ENCODE measurements at places on chromosomes 11 and 22. TPM values are rescaled to one million over a fixed set of nuclear protein-coding genes. Genes with fewer than 3 reads are reported as not detected.

Gene MUC2
- 0.05 TPM for total RNA-seq

Gene TEX54
- total RNA-seq = not detected

Gene ACRV1
- total RNA-seq = not detected

Gene CARNS1
- total RNA-seq = 1.4 TPM

Gene TMEM126A
- total RNA-seq = 29.6 TPM

Gene DCPS
- 14.3 TPM for total RNA-seq

Gene TBC1D22A
- total RNA-seq = 19.3 TPM

Gene PDGFB
- 7.5 TPM for total RNA-seq

Gene OR52N4
- total RNA-seq = not detected

DNA sequence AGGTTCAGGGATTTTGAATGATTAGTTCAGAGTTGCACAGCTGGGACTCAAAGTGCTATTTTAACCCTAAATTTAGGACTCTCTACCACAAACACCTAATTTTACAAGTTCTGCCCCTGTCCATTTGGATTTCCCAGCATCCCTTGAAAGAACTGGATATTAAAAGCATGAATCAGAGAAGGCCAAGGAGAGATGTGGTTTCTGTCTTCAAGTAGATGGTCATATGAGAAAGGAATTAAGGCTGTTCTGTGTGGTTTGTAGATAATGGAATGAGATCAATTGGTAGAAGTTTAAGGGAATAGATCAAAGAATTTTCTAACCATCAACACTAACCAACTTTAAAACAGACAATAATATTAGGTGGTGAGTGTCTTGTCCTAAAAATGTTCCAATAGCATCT, 106.4 kb upstream of the TENM4 start:
- no peak for DNase-seq

DNA sequence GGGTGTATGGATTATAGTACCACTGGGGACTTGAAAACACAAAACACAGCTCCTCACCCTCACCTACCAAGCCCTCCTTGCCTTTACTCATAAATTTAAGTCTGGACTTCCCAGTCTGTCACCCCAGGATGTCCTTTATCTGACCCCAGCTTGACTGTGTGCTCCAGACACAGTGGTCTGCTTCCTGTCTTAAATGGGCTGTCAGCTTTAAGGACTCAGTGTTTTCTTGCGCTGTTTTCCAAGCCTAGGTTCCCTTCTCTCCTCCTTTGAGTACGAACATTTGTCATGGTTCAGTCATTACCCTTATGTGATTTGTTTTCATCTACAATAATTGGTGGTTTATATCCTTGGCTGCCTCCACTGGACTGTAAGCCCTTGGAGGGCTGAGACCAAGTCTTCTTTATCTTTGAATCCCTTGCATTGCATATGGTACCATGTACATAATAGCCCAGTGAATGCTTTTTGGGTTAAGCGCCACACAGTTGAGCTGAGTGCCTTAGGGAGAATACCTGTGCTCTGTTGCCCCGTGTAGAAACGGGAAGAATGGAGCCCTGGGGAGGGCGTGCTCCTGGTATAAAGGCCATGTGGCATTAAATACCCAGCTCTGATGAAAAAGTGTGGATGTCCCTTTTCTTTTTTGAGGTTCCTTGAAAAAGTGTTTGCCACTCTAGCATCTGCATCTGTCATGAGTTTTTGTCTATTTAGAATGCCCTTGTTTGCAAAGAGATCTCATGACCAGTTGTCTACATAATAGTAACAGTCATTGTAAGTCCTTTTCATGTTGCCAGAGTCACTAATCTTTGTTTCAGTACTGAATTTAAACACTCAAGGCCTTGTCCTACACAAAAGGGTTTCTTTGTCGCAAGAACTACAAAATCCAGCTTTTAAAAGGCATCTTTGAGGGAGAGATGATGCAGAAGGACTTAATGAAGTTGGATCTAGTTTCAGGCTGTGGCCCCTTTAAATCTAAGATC, 14.0 kb downstream of the PANX1 start:
- DNase-seq = no peak

DNA sequence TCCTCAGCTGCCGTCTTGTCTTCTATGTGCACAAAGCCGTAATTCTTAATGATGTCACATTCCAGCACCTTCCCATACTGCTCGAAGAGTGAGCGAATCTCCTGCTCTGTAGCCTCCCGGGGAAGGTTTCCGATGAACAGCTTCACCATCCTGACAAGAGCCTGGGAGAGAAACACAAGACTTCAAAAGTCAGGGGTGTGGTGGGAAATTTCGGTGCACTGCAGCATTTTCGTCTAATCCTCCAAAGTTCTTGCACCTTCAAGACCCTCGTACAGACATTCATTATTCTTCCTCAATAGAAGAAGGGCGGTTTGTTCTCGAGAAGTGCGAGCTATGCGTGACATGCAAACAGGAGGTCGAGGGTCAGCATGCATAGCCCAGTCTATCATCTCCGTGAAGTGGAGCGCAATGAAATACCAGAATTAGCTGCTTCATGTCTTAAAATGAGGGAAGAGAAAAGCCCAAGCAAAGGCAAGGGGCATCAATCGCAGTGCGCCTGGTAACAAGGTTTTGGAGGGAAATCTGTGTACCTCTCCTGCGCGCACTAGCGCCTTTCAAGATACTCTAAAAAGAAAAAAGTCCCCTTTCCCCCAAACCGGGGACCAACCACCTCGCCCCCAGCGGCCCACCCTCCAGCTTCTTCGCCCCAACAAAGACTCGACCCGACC, 622 bp downstream of the RBM4B start:
- no peak for DNase-seq

- peak; percentile 81 for DNase-seq
Observed at GRCh38 chr11:1074244-1075221, at the start of gene MUC2. Gene MUC2 (plus strand): TSS chr11:1074874.

DNA sequence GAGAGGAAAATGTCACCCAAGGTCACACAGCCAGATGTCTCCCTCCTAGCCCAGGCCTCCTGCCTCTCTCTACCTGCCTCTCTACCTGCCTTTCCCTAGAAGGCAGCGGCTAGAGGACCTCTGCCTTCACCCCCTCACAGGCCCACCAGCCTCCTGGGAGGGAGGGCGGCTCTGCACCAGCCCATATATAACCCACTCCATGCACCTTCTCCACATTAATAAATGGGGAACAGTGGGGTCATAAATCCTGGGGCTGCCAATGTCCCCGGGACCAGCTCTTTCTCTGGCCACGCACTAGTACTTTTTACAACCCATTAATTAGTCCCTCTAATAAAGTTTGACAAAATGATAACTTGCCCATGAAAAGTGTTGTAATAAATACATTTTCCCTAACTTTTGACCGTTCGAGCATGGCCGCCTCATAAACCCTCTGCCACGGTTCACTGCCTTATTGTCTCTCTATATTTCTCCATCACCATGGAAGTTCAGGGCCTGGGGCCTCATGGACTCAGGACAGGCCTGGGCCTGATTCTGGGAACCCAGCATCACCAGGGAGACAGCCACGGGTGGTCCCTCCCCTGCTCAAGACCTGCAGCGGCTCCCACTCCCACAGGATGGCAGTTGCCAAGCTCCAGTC, 102.1 kb downstream of the MN1 start:
- no peak for DNase-seq

DNA sequence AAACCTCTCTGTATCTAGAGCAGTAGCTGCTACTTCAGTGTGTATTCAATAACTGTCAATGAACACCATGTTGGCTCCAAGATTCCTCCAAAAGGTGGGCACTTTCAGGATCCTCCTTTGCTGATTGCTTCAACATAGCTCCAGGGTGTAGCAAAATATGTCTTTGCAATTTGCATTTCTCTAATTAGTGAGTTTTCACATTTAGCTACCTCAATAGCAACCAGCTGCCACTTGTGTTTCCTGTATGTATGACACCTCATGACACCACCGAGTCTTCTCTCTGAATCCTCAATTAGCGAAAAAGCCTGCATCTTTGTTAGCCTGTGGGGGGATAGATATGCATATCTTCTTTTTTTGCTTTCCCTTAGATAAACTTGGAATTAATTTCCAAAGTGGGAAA, 898.3 kb upstream of the FAT3 start:
- DNase-seq = no peak

DNA sequence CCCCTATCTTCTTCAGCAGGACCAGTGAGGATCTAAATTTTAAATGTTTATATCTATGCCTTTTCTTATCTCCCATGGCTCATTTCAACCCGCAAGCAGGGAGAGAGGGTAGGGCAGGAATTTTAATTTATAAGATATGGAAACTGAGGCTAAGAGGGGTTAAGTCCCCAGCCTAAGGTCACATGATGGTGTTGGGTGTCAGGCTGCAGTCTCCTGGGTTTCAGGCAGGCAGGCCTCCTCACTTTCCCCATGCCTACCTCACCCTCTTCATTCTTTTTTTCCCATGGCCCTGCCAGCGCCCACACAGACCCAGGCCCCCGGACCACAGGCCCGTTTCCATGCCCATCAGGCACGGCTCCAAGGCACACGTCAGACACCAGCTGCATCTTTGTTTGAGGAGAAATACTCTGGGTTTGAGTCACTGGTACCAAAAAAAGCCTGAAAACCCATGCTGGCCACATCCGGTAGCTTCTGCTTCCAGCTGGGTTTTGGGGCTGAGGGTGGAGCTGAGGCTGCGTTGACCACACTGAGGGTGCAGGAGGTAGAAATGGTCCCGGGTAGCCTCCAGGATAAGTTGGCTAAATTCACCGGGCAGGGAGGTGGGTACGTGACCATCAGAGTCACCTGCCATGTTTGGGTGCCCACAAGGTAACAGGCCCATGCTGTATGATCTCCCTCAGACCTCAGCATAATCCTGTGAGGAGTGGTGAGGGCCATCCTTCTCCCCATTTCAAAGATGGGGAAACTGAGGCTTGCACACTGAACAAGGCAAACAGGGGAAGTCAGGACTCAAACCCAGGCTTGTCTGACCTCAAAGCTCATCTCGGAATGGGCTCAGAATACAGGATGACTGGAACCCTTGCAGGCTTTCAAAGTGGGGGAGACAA, 7.5 kb downstream of the CRYBB1 start:
- no peak for DNase-seq

DNA sequence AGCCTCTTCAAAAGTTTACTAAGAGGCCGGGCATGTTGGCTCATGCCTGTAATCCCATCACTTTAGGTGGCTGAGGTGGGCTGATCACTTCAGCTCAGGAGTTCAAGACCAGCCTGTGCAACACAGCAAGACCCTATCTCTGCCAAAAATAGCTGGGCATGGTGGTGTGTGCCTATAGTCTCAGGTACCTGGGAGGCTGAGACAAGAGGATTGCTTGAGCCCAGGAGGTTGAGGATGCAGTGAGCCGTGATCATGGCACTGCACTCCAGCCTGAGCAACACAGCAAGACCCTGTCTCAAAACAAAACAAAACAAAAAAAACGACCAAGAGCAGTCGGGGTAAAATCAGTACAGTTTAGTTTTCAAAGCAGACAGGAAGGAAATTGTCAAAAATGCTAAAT, 4.7 kb upstream of the ADSL start:
- DNase-seq = no peak

- no peak for DNase-seq
Observed at GRCh38 chr11:119726150-119726553, 2.8 kb downstream of the NECTIN1 start.

- no peak for DNase-seq
Observed at GRCh38 chr22:42307806-42308563, 37.5 kb upstream of the TCF20 start.

- DNase-seq = peak; percentile 60
Observed at GRCh38 chr11:116420770-116421528, 351.8 kb downstream of the BUD13 start.

DNA sequence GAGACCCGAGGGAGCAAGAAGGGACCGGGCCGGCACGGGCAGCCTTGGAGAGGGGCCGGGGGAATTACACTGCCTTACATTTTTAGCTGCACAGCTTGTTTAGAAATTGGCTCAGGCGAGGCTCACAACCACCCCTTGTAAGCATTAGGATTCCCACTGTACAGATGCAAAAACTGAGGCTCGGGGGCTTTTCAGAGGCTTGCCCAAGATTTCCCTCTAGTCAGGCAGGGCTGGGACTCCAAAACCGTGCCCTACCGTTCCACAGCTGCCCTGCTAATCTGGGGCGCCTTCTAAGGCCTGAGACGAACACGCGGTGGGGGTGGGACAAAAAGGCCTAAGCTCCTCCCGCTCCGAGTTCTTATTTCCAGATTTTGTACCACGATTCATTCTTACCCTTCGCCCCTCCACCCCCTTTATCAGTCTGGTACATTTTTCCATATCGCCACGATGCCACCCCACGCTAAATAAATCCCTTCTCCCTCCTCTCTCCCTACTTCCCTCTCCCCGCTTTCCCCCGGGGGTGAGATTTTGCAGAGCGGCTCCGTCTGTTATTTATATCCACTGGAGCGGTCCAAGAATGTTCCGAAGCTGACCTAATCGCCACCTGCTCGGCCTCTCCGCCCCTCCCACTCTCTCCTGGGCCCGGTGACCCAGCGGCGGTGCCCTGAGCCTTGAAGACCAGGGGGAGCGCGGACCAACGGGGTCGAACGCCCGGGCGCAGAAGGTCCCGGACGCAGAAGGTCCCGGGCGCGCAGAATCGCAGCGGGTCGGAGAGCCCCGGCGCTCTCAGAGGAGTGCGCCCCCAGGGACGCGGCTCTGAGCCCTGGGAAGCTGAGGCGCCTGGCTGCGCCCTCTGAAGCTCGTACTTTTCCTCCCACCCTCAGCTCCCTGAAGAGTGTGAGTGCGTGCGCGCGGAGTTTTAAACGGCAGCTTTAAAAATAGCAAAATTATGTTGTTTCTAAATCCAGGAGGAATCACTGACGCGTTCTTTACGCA, 764 bp upstream of the PACSIN3 start:
- no peak for DNase-seq

GRCh38 chr11:76025068-76025467, 181.2 kb downstream of the WNT11 start:
- no peak for DNase-seq

GRCh38 chr11:23099256-23099655, 239.0 kb upstream of the CCDC179 start:
- no peak for DNase-seq

GRCh38 chr11:29256580-29256979, 760.2 kb downstream of the KCNA4 start:
- no peak for DNase-seq

GRCh38 chr11:24157316-24157715, 339.5 kb upstream of the LUZP2 start:
- DNase-seq = no peak

GRCh38 chr11:847876-848275, 5.2 kb downstream of the TSPAN4 start:
- no peak for DNase-seq
